Hepatocyte (in vitro differentiated cells): ENCODE measurements at places on chromosomes 3 and 15. TPM values are rescaled to one million over a fixed set of nuclear protein-coding genes. Genes with fewer than 3 reads are reported as not detected.

- H3K27ac ChIP-seq = no peak overlapping the region
- H3K4me3 ChIP-seq = no peak overlapping the region
- no peaks in the 10 kb centered on the region for H3K27me3 ChIP-seq
- no peak for DNase-seq
- no peaks in the 10 kb centered on the region for H3K4me1 ChIP-seq
- no peaks in the 10 kb centered on the region for H3K36me3 ChIP-seq
Measured at GRCh38 chr3:183949690-183950089, 65.0 kb upstream of the PARL start.

DNA sequence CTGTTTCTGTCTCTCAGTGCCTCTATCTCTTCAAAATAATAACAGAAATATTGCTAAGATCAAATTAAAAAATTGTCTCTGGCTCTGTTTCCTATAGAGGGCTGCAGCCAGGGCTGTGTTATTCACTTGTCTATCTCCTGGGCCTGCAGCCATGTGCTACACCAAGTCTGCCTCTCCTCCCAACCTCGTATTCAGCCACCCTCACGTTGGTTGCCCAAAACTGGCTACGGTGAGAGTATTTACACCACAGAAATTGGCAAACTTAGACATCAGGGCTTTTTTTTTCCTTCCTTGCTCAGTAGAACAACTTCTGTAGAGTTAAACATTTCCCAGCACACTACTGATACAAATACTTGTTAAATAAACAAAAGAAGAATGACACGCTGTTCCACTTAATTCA, 320.9 kb upstream of the ICE2 start:
- H3K4me1 ChIP-seq = no peaks in the 10 kb centered on the region
- no peaks in the 10 kb centered on the region for H3K27me3 ChIP-seq
- DNase-seq = no peak
- H3K36me3 ChIP-seq = no peaks in the 10 kb centered on the region
- H3K27ac ChIP-seq = no peak overlapping the region

DNA sequence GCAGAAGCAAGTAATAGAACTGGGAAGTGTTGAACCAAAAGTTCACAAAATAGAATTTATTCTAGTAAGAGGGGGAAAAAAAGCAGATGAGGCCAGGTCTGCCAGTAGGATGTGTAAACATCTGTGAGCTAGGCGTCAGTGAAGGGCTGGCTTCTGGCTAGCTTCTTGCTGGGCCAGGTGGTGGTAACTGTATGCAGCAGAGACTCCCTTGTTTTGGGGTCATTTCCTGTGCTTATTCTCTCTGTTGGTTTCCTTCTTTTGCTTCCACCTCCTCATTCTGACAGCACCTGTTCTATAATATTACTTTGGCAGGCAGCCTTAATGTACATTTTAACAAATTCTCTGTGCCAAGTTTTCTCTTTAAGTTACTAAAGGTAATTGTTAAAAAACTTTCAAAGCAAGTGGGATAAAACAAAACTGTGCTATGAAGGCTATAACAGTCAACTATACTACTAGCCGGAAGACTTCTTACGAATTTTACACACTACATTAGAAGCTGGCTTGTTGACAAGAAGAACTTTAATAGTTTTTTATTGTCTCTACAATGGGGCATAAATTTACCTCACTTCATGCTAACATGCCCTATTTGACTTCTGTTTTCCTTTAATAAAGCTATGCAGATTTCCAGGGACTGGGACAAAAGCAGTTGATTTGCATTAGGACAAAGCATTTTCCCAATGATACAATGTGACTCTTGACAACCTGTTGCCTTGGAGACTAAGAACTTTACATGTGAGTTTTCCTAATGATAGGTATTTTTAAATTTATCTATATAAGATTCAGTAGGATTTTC, 318.8 kb upstream of the NAALADL2 start:
- H3K4me1 ChIP-seq = no peaks in the 10 kb centered on the region
- H3K4me3 ChIP-seq = no peak overlapping the region
- H3K27ac ChIP-seq = no peak overlapping the region
- no peak for DNase-seq
- H3K27me3 ChIP-seq = no peaks in the 10 kb centered on the region

The EFCAB12 gene
- total RNA-seq = 0.20 and 0.44 TPM in 2 replicates

GRCh38 chr3:196711838-196712513, at the start of the genes CEP19 and PIGX:
Gene CEP19 (minus strand): TSS chr3:196712250. CDS start chr3:196708657, 3,593 bp downstream.
Gene PIGX (plus strand): TSS chr3:196712377.
- no peaks in the 10 kb centered on the region for H3K27me3 ChIP-seq
- no peaks in the 10 kb centered on the region for H3K36me3 ChIP-seq
- H3K4me1 ChIP-seq = peaks cover 16% of the 10 kb centered on the region
- H3K27ac ChIP-seq = peak within 1 kb of the TSS; percentile 99

DNA sequence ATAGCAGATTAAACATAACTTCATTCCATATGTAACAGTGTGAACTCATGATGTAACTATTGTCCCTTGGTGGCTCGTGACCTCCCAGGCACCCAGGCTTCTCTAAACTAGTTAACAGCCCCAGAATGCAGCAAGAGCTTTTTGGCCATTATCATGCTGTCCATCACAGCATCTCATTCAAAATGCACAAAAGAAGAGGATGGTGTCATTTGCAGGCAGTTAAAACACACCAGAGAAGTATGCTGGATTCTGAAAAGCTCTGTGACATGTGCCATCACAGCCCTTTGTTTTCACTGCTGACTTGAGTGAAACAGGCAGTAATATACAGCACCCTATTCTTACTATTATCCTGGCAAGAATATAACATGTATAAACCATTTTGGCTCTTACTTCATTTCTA, 117.6 kb upstream of the CHMP2B start:
- H3K4me1 ChIP-seq = no peaks in the 10 kb centered on the region
- H3K36me3 ChIP-seq = no peaks in the 10 kb centered on the region
- H3K27me3 ChIP-seq = no peaks in the 10 kb centered on the region
- no peak for DNase-seq
- H3K4me3 ChIP-seq = no peak overlapping the region
- no peak overlapping the region for H3K27ac ChIP-seq

DNA sequence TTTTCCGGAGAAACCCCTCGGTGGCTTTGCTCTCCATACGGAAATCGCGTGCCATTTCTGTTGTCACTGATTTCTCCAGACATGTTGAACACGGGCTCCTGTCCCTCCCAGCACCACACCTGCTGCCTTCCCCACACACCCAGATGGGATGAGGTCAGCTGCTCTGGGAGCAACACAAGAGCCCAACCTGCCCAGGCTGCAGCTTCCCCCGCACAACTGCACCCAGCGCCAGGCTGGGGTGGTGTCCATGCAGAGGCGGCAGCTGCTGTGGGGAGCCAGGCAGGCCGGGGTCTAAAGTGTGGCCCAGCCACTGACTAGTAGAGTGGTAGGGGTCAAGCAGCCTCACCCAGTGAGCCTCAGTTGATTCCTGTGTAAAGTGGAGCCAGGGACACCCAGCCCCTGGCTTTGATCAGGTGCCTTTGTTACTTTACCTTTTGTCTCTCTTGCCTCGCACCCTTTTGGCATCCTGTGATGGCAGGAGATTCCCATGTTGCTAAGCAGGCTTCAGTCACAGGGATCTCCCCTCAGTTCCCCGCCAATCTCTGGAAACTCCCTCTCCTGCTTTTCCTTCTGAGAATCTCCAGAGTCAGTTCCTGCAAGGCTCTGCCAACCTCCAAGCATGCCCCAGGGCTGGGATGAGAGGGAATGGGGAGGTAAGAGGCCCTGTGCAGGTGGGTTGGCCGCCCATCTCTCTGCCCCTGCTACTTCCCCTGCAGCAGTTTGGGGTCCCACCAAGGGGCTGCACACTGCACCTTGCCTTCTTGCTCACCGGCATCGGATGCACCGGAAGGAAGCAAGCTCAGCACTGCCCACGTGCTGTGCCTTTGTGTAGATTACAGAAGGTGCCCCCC, 91.8 kb upstream of the ALDH1A3 start:
- H3K4me3 ChIP-seq = no peak overlapping the region
- H3K36me3 ChIP-seq = no peaks in the 10 kb centered on the region
- no peaks in the 10 kb centered on the region for H3K27me3 ChIP-seq
- H3K4me1 ChIP-seq = no peaks in the 10 kb centered on the region
- DNase-seq = no peak

GRCh38 chr3:100209948-100210771, 50.6 kb upstream of the TBC1D23 start:
- H3K4me3 ChIP-seq = no peak overlapping the region
- peak overlapping the region; percentile 86 for H3K27ac ChIP-seq
- no peak for DNase-seq
- no peaks in the 10 kb centered on the region for H3K27me3 ChIP-seq

DNA sequence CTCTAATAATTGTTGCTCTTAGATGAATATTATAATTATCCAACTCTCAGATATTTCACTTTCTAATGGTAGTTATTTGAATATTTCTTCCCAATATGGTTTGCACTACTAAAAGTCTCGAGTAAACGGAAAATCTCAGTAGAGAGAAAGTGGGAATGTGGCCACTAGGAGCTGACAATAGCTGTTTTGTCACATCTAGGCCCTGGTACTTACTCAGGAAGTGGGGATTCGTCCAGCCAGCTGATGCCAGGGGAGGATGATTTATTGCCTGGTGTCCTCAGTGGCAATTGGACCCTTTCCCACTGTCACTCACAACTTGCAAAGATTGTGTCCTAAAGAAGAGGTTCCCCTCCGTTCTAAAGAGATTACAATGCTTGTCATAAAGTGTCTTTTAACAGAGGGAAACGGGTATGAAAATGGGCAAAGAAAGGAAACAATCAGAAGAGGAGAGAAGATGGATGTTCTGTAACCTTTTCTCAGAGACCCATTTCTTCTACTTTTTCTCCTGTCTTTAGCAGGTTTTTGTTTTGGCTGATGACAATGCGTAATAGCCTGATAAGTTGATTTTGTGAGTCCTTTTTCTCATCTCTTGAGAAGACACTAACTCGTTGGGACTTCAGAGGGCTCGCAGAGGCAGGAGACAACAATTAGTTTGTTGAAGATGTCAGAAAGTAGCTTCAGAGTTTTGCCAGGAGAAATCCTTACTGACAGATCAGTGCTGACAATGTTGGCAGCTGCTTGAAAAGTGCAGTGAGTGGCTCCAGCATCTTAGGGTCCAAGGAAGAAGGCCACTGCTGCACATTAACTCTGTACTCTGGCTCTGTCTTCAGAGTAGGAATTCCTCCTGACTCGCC, 320.6 kb downstream of the MECOM start:
- no peaks in the 10 kb centered on the region for H3K27me3 ChIP-seq
- H3K4me1 ChIP-seq = peaks cover 15% of the 10 kb centered on the region
- DNase-seq = no peak

DNA sequence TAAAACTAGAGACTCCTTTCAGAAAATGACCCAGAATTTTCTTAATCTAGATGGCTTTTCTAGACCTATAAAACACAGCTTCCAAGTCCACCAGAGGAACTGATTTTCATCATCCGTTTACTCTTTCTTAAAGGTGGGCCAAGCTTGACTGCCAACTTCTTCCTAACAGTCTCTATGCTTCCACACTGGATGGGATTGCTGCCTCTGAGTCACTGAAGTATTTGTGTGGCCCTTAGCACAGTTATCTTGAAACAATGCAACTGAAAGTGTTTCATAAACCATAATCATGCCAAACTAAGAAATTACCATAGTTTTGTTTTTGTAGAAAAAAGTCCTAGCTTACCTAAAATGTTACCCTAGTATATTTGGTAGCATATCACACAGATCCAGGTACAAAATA, 985.7 kb downstream of the TUSC7 start:
- DNase-seq = no peak
- no peak overlapping the region for H3K27ac ChIP-seq
- no peaks in the 10 kb centered on the region for H3K27me3 ChIP-seq
- H3K4me3 ChIP-seq = no peak overlapping the region
- H3K36me3 ChIP-seq = no peaks in the 10 kb centered on the region
- H3K4me1 ChIP-seq = no peaks in the 10 kb centered on the region

- no peak overlapping the region for H3K27ac ChIP-seq
- no peak overlapping the region for H3K4me3 ChIP-seq
Measured at GRCh38 chr15:50627351-50628055, 59.1 kb downstream of the TRPM7 start.

DNA sequence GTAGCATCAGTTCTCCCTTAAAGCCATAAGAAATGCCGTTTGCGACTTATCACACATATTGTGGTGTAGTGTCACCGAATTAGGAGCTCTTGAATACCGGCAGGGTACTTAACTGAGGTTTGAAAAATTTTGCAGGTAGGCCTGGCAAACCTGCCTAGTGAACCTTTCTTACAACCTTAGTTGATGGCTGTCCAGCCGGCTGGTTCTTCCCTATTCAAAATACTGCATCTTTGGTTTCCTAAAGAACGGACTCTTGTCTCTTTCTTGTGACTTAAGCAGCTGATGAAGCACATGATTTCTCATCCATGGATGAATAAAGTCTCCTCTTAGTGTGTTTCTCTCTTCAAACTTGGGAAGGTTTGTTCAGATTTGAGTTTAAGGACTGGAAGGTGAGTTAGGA, 1.5 kb downstream of the RAB7A start:
- H3K27me3 ChIP-seq = no peaks in the 10 kb centered on the region
- H3K27ac ChIP-seq = peak overlapping the region; percentile 99
- H3K36me3 ChIP-seq = no peaks in the 10 kb centered on the region
- DNase-seq = no peak
- H3K4me3 ChIP-seq = peak overlapping the region; percentile 93

The TNFSF10 gene
- total RNA-seq = 21.3 and 21.9 TPM in 2 replicates

GRCh38 chr3:140756240-140757016, 78.6 kb downstream of the TRIM42 start:
- H3K4me3 ChIP-seq = no peak overlapping the region
- DNase-seq = no peak
- no peaks in the 10 kb centered on the region for H3K4me1 ChIP-seq

DNA sequence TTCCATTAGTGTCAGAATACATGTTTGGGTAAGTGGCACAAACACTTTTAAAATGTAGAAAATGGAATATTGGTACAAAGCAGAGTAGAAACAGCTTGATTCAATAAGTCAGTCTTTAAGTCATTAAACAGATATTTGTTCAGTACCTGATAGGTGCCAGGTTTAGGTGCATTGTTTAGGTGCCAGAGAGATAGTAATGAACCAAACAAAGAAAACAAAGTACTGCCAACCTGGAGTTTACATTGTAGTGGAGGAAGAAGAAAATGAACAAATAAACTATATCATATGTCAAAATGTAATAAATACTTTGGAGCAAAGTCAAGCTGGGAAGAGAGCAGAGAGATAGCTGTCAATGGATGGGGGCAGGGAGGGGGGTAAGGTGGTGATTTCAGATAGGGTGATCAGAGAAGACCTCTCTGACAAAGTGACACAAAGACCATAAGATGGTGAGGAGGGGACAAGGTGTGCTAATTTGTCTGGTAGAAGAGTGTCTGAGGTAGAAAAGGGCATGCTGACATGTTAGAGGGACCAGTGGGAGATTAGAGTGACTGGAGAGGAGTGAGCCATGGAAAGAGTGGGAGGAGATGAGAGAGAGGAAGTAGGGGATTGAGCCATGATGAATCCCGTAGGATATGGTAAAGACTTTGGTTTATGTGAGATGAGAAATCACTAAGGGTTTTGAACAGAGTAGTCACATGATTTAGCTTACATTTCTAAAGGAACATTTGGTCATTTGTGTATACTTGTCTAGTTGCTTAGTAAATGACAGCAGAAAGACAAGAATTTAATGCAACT, 128.2 kb downstream of the UBE2E2 start:
- no peaks in the 10 kb centered on the region for H3K27me3 ChIP-seq
- H3K27ac ChIP-seq = no peak overlapping the region
- H3K36me3 ChIP-seq = no peaks in the 10 kb centered on the region
- H3K4me3 ChIP-seq = no peak overlapping the region
